Left colon (tissue), 2 donors: ENCODE measurements at places on chromosomes 3 and 15. TPM values are rescaled to one million over a fixed set of nuclear protein-coding genes. Genes with fewer than 3 reads are reported as not detected.

- DNase-seq = no peak
Measured at GRCh38 chr3:4738737-4739274, 240.4 kb upstream of the BHLHE40 start.

DNA sequence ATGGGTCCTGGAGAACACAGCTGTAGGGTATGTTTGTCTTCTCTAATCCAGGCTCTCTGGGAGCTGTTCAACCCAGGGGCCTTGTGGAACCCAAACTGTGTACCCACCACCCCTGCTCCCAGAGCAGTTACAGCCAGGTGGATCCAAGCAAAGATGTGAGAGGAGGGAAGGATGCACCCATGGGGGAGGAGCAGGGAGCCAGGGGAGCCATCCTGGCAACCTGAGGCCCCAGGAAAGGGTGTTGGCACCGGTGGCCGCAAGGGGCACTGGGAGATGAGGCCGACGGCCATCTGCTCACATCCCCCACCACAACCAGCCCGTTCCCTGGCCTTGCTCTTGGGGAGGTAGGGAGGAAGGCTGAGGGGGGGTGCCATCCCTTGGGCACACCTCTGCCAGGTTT lies 43.2 kb downstream of the CMTM6 start:
- DNase-seq = no peak

GRCh38 chr3:81554388-81554787 lies 207.1 kb downstream of the GBE1 start:
- no peak for DNase-seq

DNA sequence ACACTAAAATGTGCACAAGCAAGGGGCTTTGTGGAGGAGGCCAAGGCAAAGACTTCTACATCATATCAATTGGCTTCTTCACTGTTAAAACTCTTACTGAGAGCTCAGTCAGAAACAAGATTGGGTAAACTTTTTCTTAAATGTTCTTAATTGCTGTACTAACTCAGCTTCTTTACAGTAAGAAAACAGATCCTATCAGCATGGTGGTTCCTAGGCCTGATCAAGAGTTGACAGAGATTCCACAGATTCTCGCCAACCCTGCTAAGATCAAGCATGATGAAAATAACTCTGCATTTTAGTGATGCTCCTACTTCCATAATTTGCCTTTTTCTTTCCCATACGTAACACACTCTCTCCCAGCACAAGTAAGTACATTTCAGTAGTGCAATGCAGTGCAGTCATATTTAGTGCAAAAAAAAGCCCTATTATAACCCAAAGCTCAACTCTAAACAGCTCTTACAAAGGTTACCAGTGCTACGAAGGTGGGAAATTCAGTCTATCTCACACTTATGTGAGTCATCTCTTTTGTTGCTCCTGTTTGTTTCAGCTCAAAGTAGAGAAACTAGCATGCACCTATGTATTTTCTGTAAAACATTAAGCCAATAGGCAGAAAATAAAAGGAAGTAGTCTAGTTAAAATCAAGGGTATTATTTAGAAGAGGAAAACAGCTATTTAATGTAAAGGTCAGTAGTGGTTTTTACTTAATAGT lies 29.9 kb downstream of the TIGIT start:
- no peak for DNase-seq

DNA sequence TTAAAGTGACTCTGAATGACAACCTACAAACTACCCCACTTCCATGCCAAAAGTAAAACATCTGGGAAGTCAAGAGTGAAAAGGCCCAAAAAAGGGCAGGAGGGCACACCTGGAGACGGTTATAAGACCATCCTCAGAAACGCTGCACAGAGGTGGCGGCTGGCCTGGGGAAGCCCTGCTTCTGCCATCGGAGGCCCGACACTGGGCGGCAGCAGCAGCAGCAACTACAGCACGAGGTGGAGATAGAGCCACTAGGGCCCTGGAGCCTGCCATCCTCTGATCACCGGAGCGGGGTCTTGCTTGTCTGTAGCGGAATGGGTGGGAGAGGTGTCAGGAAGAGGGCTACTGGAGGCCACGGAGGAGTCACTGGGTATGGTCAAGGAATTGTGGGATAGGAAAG lies 283.3 kb downstream of the ADAMTS17 start:
- no peak for DNase-seq

- DNase-seq = no peak
Measured at GRCh38 chr3:127964053-127964452, 49.0 kb downstream of the KBTBD12 start.

DNA sequence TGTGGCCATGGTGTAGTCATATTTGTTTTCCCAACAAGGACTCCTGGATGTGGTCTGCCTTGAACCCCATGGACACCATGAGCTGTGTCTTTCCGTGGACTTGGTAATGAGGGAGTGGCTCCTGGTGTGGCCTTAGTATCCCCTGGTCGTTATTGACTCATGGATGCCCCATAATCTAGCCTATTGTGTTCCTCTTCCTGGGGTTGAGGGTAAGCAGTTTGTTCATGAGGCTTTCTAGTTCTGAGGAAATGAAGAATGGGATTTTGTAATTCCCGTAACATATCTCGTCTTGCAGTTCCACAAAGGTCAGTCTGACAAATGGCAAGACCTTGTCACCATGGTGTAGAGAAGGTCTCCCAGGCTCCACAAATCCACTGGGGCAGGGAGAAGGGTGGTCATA lies 22.6 kb downstream of the RAB7A start:
- no peak for DNase-seq

GRCh38 chr3:61580982-61581643 lies 19.7 kb downstream of the PTPRG start:
- DNase-seq = no peak

GRCh38 chr15:52171386-52171785 lies 19.8 kb downstream of the GNB5 start:
- DNase-seq = no peak

DNA sequence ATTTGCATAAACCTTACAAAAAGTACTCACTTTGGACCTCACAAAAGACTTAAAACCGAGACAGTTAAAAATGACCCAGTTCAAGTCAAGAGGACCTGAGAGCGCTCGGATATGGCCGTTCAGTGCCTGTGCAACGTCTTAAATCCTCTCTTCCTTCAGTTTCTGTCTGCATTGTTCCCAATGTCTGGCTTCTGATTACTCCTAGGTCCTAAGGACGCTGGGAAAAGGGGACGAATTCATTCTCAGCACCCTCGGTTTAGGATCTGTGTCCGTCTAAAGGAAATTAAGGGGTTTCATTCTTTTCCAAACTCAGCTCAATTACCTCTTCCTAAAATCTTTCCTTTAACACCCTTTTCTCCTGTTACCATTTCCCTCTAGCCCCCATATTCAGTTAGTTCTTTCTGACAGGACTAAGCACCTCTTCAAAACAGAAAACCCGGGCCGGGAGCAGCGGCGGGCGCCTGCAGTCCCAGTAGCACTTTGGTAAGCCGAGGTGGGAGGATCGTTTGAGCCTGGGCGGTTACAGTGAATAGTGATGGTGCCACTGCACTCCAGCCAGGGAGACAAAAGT lies 970 bp downstream of the DPPA4 start:
- DNase-seq = no peak

GRCh38 chr3:9400616-9401015 lies 3.2 kb downstream of the SETD5 start:
- DNase-seq = no peak

GRCh38 chr15:61106044-61106834 lies 122.9 kb downstream of the RORA start:
- DNase-seq = no peak

DNA sequence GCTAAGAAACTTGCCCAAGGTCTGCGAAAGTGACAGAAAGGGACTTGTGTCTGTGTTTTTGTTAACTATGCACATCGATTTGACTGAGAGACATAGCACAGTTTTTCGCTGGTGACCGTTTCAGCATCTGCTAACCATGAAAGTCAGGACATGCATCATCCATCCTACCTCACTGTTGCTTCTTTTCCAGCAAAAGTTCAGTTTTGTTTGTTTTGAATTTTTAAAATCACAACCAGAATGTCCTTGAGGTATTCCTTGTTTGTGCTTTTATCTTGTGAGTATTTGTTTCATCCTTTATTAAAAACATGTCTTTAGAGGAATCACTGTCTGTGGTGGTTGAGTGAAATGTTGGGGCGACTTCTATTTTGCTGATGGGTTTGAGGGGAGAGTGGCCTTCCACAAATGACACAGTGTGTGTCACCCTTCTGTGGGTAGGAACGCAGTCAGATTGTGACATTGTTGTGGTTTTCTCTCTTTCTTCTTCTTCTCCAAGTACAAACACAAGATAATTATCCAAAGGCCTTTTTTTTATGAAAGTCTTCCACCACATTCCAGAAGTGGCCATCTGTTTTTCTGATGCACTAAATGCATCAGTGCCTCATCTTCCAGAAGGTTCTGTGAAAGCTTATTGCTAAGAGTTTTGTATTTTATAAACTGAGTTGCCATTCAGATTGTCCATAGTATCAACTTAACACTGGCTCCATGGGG lies 214.4 kb upstream of the NR2E3 start:
- no peak for DNase-seq

DNA sequence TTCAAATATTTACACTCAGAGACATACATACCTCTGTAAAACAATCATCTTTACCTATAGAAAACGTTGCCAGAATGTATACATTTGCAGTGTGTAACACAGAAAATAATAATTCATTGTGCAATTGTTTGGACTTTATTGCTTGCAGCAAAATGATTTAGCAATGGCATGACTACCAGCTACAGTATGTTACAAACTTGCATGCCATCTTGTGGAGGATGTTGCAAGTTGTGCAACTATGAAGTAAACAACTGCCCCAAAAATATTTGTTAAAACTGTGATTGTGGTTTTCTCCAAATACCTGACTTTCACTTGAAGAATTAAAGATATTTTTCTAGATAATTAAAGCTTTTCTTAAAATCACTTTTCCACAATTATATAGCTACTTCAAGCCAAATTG lies 27.1 kb upstream of the C3orf49 start:
- DNase-seq = no peak

DNA sequence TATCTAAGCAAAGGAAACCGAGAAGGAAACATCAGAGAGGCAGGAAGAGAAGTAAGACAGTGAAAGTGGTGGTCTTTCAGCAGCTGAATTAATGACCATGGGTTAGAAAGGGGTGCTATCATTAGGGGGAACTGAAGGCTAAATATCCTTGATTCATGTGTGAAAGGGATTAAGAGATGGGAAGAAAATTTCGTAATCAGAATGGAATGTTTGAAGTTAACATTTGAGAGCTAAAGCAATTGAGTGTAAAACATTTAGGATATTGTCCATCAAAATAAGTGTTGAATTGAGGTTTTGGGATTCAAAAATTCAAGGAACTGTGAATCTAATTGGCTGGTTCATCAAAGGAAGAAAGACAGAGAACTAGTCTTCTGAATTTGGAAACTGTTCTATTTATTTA lies 4.1 kb upstream of the ECT2 start:
- DNase-seq = no peak

GRCh38 chr3:34394978-34395748 lies 596.7 kb downstream of the PDCD6IP start:
- no peak for DNase-seq

DNA sequence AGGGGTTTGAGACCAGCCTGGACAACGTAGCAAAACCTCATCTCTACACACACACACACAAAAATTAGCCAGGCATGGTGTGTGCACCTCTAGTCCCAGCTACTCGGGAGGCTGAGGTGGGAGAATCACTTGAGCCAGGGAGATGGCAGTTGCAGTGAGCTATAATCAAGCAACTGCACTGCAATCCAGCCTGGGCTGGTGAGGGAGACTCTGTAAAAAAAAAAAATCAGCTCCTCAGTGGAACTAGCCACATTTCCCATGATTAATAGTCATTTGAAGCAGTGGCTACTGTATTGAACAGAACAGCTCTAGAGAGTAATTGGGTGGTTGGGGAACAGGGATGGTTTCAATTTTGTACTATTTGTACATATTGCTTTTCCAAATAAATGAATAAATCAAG lies 11.5 kb upstream of the FBXO40 start:
- no peak for DNase-seq

- DNase-seq = no peak
Measured at GRCh38 chr15:41944313-41944940, 27.9 kb downstream of the EHD4 start.

GRCh38 chr3:171772427-171773056 lies 37.7 kb downstream of the PLD1 start:
- DNase-seq = peak; percentile 74

DNA sequence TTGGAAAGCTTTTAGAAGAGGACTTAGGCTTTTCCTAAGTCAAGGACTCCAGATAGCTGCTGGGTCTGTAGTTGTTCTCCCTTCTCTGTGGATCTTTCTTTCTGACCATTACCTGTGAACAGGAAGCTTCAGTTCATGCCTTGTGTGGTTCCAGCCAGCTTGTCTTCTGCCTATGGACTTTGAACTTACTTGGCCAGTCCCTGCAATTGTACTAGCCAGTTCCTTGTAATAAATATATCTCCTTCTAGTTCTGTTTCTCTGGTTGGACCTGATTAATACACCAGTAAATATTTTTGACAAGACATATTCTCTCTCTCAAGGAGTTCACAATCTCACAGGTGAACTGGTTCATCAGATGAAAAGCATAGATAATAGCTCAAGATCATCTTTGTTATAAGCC lies 341.3 kb upstream of the DPPA4 start:
- DNase-seq = no peak

- no peak for DNase-seq
Measured at GRCh38 chr15:33296856-33297255, 13.9 kb upstream of the RYR3 start.

- no peak for DNase-seq
Measured at GRCh38 chr3:159319156-159319555, 517.3 kb downstream of the MFSD1 start.

GRCh38 chr3:115322901-115323300 lies 175.8 kb upstream of the ZBTB20 start:
- DNase-seq = no peak

DNA sequence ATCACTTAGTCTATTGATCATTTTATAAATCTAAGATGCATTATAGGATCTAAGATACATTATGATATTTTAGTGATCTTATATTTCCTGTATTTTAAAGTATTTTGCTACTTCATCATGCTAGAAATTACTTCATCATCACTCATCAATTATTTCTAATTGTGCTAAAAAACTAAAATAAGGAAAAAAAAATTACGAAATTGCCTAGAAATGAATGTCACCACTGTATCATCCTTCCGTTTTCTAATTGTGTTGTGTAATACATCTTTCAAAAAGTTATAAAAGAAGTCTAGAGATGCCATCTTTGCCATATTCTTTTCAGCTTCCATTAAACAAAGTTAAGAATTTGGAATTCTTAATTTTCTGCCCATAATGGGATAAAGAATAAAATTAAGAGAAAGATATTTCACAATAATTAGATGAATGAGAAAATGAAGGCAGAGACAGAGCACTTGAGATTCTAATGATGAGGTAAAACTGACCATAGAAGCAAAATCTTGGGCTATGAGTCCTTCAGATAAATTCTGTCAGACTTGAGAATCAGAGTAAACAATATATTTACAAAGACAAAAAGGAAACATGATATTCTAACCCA lies 48.8 kb downstream of the ALDH1A2 start:
- DNase-seq = no peak

SPINK8 gene
- not detected for total RNA-seq

IL17RD gene
- total RNA-seq = 2.7 TPM

SKOR1 gene
- total RNA-seq = 0.47 TPM

MNS1 gene
- 1.4 TPM for total RNA-seq

OTOL1 gene
- total RNA-seq = not detected

TMC3 gene
- not detected for total RNA-seq

HDAC11 gene
- 27.1 TPM for total RNA-seq

PAQR5 gene
- 62.3 TPM for total RNA-seq

CPEB1 gene
- 0.58 TPM for total RNA-seq

LRRN1 gene
- 1.0 TPM for total RNA-seq

CISH gene
- 14.4 TPM for total RNA-seq

GALK2 gene
- 38.5 TPM for total RNA-seq

SLC12A1 gene
- total RNA-seq = not detected

EAF2 gene
- total RNA-seq = 9.7 TPM

NOX5 gene
- total RNA-seq = 0.12 TPM
